ENCODE measurements at places on chromosomes 2 and 18.

DNA sequence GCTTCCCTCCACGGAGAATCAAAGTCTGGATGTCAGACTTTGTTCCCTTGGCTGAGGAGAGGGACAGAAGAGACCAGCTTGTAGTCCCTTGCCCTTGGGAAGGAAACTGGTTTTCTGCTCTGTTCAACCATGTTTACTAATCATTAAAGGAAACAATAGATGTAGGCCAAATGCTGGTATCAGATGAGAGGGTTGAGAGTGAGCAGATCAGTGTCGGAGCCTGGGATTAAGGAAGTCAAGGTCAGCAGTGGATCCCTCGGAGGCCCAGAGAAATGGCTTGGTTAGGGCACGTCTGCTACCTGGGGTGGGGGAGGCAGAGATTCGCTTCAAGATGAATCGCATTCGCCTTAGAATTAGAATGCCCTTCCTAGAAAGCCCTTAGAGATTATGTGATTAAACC lies 109.1 kb downstream of the MYCN start:
- DNase-seq = no peak

- DNase-seq = no peak
Measured at GRCh38 chr2:173791502-173791901, 173.7 kb downstream of the SP3 start.

- no peak for DNase-seq
Measured at GRCh38 chr2:46045888-46046287, 251.3 kb upstream of the EPAS1 start.

DNA sequence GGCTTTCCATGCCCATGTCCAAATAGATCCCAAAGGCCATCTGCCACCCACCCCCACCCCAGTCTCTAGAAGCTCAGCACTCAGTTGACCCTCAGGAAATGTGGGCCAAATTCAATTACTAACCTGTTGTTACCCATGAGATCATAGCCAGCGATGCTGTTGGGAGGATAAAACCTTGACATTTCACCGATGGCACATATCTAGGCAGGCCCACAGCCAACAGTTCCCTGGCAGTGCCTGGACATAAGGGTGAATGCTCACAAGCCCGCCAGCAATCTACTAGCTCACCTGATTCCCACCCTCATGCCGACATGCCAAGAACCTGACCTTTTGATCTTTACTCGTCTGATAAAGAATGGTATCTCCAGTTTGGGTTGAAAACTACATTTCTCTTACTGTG lies 11.8 kb upstream of the ACOXL start:
- no peak for DNase-seq

DNA sequence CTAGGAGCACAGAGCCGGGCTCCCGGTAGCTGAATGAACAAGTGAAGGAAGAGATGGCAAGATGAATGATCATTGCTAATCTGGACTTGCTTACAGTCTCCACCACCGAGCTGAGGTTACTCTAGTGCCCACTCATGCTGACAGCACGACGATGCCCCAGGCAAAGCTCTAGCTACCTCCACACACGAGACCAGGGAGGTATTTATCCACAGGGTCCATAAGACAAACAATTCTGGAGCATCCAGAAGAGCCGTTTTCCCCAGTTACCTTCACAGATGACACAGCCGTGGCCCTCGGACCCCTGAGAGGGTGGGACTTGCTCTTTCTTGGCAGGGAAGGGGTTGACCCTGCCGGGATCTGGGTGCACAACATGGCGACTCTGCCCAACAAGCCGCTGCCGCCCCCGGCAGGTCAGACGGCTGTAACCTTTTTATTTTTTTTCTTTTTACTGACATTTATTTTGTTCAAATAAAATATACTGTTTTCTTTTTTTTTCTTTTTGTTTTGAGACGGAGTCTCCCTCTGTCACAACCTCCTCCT lies 120.3 kb downstream of the PXDN start:
- no peak for DNase-seq

- DNase-seq = no peak
Measured at GRCh38 chr2:33476793-33477190, 343 bp downstream of the RASGRP3 start.

- DNase-seq = no peak
Measured at GRCh38 chr18:74944676-74945075, 264.3 kb downstream of the PTGR3 start.

DNA sequence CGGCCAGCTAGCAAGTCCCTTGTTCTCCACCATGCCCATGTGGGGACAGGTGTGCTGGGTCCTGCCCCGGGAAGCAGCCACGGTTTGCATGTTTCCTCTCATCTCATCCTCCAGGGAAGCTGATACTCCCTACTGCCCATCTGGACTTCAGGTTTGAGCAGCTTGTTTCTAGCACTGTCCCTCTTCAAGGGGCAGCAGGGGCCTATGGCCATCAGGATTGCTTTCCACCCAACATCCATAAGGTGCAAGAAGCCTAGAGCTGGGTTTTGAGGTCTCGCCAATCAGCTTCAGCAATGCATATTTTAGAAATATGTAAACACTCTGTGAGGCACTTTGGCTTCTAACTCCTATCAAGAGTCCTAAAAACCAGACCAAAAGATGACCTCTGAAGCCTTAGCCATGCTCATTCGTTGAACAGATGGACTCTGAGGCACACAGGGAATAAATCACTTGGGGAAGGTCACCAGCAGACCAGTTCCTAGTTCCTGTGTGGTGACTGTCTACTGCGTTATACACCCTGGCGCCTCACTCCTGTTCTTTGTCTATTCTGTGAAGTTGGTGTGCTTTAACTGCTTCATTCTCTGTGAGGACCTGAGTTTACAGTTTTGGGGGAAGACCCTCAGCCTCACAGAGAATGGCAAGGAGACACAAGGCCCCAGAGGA lies 192.6 kb upstream of the TWIST2 start:
- no peak for DNase-seq

GRCh38 chr2:161796192-161796591 lies 172.0 kb downstream of the SLC4A10 start:
- DNase-seq = no peak

- DNase-seq = no peak
Measured at GRCh38 chr18:4292696-4293095, 162.4 kb downstream of the DLGAP1 start.

DNA sequence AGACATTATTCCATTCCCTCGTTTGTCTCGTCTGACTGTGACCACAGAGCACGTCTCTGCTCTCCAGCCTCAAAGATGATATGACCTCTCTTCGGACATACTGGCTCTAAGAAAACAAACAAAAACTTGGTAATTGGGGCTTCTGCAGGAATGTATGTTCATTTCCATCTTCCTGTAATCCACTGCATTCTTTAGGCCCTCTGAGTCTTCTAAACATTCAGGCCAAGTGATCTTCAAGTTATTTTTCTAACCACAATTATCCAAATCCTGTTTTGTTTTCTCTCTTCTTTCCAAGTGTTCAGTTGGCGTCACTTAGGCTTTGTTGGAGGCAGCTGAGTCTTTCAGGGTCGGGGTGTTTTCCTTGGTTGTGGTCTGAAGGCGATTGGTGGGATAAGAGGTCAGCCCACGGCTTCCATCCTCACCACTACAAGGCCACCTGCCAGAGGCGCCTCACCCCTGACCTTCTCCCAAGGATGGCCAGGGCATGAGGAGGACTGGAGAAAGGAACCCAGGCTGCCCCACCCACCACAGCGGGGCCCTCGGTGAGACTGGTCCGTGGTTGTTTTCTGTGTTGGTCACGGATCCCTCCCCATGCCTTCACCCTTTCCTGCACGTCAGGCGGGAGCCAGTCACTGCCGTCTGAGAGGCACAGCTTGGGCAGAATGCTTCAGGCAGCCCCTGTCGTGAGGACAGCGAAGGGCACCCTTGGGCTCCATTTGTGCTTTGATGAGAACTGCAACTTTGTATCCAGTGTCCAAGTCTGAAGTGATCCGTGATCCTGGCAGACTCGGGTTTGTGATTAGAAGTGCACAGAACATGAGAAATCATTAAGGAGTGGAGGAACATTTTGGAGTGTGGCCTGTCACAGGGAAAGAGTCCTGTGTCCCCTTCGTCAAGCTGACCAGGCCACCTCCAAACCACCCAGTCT lies 88.6 kb upstream of the FHL2 start:
- no peak for DNase-seq

GRCh38 chr2:124187948-124188347 lies 162.9 kb downstream of the CNTNAP5 start:
- no peak for DNase-seq

DNA sequence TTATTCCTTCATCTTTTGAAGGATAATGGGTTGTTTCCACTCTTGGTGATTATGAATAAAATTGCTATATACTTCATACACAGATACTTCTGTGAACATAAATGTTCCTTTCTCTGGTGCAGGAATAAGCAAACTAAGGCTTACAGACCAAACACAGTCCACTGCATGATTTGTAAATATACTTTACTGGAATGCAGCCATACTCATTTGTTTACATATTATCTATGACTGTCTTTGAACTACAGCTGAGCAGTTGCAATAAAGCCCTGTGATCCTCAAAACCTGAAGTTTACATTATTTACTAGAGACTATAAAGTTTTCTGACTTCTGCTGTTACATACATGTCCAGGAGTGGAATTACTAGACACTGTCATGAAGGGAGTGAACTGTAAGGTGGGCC lies 381.0 kb upstream of the CNTNAP5 start:
- no peak for DNase-seq

- DNase-seq = no peak
Measured at GRCh38 chr2:232573042-232573441, 22.6 kb downstream of the EIF4E2 start.
